ENCODE measurements at places on chromosomes 16 and 17.

- DNase-seq, result peak; percentile 79
Observed at GRCh38 chr16:49857423-49858181, 1.7 kb upstream of the ZNF423 start.

DNA sequence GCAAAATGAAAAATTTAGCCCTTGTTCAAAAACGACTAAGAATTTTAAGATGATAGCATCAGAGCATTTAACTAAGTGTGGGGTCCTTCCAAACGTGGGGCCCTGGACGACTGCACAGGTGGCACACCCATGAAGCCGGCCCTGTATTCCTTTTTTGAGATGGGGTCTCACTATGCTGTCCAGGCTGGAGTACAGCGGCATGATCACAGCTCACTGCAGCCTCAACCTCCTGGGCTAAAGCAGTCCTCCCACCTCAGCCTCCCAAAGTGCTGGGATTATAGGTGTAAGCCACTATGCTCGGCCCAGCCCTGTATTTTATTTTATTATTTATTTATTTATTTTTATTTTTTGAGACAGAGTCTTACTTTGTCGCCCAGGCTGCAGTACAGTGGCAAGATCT is 90.7 kb upstream of the CDC42EP4 start:
- no peak for DNase-seq

- DNase-seq, result no peak
Observed at GRCh38 chr17:79784353-79785016, 6.5 kb downstream of the CBX2 start.

DNA sequence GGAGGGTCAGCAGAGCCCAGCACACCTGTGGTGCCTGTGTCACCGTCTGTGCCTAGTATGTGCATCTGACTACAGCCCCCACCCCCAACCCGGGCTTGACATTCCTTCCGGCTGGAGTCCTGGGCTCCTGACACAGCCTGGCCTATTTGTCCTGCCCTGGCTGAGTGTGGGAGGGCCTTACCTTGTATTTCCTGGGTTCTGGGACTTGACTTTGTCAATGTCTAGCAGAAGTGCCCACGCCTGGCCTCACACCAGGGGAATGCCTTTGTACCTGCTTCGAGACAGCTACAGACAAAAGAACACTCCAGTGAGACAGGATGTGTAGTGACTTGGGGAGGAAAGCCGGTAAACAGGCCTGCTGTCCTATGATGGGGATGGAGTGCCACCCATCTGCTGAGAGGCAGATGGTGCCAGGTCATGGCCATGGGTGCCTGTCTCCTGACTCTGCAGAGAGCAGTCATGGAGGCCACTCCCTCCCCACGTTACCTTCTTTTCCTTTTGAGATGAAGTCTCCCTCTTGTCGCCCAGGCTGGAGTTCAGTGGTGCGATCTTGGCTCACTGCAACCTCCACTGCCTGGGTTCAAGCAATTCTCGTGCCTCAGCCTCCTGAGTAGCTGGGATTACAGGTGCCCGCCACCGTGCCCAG is 42.8 kb downstream of the TNFRSF13B start:
- DNase-seq, result no peak

- DNase-seq, result no peak
Observed at GRCh38 chr16:9107025-9107970, 15.9 kb downstream of the HAPSTR1 start.

- no peak for DNase-seq
Observed at GRCh38 chr17:73588891-73589290, 55.4 kb downstream of the SDK2 start.
